ENCODE measurements at places on chromosomes 2 and 18.

- DNase-seq: no peak
These were observed 38.5 kb upstream of the INHBB start for GRCh38 chr2:120307482-120307881.

DNA sequence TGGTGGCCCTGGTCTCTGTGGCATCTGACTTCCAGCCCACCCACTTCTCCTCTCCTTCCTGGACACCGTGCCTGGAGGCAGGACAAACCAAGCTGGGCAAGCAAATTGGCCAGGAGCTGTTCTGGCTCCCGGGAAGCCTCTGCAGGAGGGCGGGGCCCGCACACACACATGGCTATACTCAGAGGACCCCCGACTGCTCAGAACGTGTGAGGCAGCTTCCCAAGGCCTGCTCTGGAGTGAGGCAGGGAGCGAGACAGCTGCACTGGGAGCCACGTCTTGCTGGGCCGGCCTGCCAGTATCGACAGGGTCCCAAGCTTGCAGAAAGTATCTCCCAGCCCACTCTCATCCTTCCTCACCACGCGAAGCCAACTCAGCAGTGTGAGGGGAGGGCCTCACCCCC is 257.3 kb downstream of the TWIST2 start:
- DNase-seq: no peak

- DNase-seq: no peak
These were observed 370.5 kb downstream of the EIPR1 start for GRCh38 chr2:3007135-3007534.

- no peak for DNase-seq
These were observed 390.5 kb upstream of the HNRNPA3 start for GRCh38 chr2:176822060-176822459.

DNA sequence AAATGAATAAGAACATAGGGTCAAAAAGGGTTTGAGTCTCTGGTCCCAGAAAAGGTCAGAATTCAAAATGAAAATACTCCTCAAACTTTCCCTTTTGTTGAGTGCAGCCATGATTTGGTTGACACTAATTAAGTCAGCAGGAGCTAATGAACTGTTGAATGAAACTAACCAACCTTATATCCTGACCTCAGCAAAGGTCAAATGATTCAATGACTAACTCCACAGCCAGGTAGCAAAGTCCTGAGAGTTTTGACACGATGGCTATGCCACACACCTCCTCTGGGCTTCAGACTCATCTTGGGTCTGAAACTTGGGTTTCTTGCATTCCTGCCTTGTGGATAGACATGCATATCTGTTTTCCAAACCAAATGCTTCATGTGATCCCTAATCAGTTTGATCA is 172.3 kb downstream of the INO80D start:
- no peak for DNase-seq

- DNase-seq: no peak
These were observed 109.1 kb downstream of the HDAC4 start for GRCh38 chr2:239291475-239292350.

DNA sequence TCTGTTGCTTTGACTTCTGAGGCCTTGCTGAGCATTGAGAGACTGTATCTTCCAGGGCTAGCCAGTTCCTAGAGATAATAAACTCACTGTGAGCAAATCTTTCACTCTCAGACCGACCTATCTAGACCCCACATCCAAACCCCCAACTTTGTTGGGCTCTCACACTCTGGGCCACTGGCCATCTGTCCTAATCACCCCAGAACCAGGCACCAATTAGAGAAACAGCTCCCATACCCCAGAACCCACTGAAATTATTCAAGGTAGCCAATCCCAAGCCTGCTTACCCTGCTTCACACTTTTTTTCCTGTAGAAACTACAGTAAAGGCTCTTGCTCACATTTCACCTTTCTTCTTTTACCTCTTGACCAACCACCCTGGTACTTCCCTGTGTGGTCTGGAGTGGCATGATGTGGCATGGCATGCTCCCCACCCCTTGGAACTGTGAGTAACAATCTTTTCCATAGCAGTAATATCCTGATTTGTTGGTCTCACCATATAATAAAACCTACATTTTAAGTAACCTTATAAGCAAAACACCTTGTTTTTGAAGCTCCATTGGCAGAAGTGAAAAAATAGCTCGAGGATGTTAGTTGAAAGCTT is 55.2 kb downstream of the ANKRD12 start:
- DNase-seq: no peak

DNA sequence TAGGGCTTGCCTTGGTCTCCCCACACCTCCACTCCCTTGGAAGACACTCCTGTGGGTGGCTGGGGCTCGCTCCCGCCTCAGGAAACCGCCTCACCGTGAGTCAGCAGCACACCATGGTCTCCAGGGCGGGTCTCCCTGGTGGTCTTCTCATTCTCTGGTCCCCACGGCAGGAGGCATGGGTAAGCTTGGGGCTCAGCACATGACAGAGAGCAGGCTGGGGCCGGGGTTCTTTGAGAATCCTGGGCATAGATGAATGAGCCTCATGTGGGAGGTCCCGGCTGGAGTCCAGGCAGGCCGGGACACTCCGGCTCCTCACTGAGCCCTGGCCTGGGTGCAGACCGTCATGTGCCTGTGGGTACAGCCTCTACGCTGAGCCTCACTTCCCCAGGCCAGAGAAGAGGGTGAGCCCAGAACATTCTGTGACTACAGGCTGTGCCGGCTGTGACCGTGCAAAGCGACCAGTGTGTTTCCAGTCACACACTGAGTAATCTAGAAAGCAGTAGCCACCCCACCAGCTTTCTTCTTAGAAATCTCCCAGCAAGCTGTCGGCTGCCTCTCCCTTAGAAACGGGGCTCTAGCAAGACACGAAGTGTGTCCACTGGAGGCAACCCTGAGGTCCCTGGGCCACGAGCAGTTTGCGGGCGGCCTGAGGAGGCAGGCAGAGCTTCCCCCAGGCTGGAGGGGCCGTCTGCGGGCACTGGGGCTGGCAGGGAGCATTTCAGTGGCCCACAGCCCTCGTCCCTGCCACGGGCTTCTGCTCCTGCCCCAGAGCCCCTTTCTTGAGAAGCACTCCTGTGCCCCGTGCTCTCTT is 93.1 kb downstream of the RHOB start:
- DNase-seq: no peak

- no peak for DNase-seq
These were observed 162.1 kb upstream of the XIRP2 start for GRCh38 chr2:166725927-166726924.

DNA sequence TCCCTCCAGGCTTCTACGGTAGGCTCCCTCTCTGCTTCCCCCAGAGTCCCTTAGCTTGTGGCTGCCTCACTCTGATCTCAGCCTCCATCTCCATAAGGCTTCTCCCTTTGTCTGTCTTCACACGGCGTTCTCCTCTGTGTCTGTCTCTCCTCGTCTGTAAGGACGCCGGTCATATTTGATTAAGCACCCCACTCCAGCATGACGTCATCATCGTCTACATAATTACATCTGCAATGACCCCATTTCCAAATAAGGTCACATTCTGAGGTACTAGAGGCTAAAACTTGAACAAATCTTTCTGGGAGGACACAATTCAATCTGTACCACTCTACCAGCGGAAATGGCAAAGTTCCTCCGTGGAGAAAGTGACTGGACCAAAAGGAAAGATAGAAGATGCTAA is 8.3 kb upstream of the COL6A3 start:
- no peak for DNase-seq

Data from activated CD8-positive, alpha-beta memory T cell treated with anti-CD3 and anti-CD28 coated beads for 24 hours (primary cell).